ENCODE measurements at places on chromosomes 5 and 9.

DNA sequence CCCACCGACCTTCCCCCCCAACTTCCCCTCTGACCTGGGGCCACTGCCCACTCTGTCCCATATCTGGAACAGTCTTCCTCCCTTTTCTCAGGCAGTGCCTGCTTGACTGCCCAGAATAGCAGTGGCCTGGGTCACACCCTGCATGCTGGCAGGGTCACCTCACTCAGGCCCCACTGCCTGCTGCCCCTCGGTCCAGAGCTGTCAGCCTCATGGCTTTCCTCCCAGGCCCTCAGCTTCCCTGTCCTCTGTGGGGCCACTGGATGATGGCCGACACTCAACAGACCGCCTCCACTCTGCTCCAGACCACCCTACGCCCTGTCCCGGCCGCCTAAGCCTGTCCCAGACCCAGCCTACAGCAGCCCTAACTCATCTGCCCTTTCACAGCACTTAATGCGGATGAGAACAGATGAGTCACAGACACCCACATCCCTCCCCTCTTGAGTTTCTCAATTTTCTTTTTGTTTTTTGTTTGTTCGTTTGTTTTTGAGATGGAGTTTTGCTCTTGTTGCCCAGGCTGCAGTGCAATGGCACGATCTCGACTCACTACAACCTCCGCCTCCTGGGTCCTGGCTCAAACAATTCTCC is 5.9 kb downstream of the PNPLA7 start:
- DNase-seq, result no peak

DNA sequence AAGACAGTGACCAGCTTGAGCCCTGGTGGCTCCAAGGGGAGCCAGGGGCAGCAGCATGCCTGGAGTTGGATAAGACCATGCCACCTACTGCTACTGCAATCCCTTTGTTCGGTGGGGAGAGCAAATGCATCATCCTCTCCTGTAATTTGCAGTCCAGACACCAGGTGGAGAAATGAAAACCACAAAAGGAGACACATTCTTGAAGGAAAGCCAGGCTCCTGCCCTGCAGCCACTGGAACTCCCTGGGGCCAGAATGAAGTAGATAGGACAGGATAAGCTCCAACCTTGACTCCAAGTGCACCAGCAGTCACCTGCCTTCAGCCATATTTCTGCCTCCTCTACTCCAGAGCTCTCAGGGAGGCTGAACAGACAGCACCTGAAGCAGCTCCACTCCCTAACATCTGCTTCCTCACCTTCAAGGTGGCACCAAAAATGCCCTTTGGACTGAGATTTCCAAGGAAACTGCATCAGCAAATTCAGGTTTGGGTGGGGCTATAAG is 65.1 kb upstream of the IQGAP2 start:
- peak; percentile 71 for DNase-seq

- DNase-seq, result no peak
Observed at GRCh38 chr5:147140558-147140957, 94.3 kb upstream of the STK32A start.

DNA sequence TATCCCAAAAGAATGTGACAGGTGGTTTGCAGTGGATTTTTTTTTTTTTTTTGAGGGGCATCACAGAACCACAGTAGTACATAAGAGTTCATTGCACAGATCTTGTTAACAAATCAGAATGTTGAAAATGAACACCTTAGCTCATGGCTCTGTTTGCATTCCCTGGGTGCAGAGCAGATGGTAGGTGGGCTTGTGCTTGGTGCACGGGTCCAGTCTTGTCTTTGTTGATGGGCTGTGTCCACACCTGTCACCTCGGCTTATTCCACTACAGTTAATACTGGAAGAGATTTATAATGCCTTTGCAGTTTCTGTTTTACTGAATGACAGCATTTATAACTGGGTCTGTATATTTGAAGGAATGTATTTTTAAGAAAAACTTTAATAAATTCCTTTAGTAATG is 146.6 kb downstream of the KDM4C start:
- DNase-seq, result no peak

DNA sequence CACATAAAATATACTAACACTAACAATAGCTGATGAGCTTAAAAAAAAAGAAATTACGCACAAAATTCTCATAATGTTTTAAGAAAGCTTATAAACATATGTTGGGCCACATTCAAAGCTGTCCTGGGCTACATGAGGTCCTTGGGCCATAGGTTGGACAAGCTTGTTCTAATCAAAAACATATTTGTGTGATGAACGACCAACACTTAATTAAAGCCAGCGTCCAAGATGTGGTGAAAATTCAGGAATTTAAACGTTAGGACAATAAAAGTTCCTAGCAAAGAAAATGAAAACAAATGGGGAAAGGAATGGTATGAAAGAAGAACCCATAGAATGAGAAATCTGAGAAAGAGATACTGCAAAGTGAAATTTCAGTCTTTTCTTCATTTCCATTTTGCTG is 429.6 kb upstream of the DMAC1 start:
- no peak for DNase-seq

DNA sequence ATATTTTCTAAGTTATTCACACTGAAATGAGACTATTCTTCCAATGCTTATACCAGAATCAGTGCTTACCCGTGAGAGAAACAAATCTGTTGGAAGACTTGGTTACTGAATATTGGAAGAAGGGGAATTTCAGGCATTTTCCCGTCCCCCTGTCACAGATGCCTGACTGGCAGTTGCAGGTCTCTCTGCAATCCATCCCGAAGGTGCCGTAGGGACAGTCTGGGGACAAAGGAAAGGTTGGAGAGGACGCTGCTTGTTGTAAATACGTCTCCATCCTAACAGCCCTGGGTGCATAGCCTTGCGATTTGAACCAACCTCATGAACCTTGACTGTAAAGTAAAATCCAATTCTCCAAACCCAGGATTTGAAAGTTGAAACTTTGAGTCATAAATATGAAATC is 3.5 kb downstream of the ESM1 start:
- DNase-seq, result no peak

DNA sequence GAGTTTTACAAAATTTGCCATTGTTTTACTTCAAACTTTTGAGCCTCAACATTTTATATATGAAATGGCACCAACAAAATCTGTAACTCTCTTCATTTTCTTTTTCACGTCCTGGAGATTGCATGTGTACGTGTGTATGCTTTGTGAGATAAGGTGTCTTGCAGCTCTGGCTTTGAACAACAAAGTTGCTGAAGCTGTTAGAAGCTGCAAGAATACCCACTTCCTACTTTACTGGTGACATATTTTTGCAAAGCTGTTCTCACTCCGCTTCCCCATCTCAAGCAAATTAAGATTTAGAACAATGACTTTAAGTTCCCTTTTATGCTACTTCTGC is 41.8 kb downstream of the FYB1 start:
- peak; percentile 66 for DNase-seq

- DNase-seq, result no peak
Observed at GRCh38 chr9:92295240-92295790, 1.8 kb upstream of the IARS1 start.

GRCh38 chr5:43773478-43773844 is 170.5 kb downstream of the NNT start:
- no peak for DNase-seq

All from CD4-positive, alpha-beta T cell treated with Interleukin-15 for 4 hours (primary cell).